ENCODE measurements at places on chromosomes 7 and 10.

DNA sequence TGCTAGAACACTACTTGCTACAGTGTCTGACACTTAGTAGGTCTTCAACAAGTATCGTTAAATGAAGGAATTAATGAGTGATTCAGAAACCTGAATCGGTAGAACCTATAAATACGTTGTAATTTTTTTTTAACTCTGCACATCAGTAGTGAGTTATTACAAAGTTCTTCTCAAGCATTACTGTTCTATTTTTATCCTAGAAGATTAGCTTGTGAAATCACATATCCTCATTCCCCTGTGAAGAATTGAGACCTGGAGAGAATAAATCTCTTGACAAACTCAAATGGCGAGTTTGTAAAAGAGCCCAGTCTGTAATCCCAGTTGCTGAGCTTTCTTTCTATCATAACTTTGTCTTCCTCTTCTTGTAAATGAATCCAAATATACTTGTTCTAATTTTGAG is 34.7 kb downstream of the HYAL4 start:
- DNase-seq = no peak

GRCh38 chr7:129225931-129226572 is 1.2 kb downstream of the AHCYL2 start:
- peak; percentile 52 for DNase-seq

DNA sequence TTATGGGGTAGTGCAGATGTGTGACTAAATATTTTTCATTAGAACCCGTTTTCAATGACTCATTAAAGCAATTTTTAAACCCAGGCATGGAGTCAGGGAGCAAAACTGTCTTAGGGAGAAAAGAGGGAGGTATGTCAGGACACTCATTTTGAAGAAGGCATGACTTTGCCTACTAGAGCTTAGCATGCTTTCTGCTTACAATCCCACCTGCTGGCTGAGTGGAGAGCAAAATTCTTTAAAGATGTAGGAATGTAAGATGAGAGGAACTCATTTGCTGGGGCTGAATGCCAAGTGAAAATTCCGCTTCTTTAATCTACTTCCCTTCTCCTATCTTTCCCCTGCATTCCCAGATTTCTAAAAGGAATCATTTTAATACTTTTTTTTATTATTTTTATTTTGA is 232.6 kb downstream of the GALNT17 start:
- no peak for DNase-seq

GRCh38 chr7:158029509-158029908 is 558.1 kb downstream of the PTPRN2 start:
- peak; percentile 17 for DNase-seq

GRCh38 chr7:155815332-155816191 is 3.3 kb upstream of the SHH start:
- DNase-seq = no peak

DNA sequence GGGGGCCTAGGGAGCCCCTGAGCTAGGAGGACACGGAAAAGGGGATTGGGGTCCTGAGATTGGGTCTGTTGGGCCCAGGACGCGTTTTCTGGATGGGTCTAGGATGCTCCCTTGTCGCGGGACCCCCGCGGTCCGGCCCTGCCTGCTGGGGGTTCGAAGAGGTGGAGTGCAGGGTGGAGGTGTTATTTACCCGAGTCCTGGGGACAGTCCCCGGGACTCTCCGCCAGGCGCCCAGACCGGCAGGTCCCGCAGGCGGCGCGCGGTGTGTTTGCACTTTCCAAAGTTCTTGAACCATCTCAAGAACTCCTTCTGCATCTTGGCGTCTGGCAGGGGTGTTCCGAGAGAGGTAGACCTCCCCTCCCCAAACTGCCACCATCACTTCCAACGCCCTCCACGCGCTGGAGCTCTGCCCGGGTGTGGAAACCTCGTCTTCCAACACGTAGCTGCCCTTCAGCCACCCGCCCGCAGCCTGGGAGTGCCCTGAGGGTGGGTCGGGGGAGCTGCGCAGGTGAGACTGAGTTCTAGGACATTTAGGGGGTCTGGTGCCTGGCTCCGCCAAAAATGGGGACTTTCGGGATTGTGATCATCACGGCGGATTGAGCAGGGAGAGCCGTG is 569 bp downstream of the CAV1 start:
- DNase-seq = peak; percentile 57

GRCh38 chr7:134690016-134690415 is 43.4 kb downstream of the BPGM start:
- DNase-seq = no peak

DNA sequence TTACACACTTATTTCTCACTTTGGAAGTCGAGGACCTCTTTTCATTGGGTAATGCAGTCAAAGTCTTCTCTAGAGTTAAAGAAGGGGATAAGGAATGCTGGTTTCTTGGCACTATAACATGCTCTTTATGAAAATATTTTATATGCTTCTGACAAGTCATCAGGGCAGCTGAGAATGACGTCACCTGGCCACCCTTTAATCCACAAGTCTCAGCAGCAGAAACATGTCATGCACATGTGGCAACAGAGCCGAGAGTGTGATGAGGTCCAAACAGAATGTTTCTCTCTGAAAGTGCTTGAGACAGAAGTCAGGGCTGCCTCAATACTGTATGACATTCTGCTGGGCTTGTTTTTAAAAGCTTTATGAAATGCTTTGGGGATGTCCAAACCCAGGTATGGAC is 63.5 kb upstream of the C10orf90 start:
- DNase-seq = no peak

DNA sequence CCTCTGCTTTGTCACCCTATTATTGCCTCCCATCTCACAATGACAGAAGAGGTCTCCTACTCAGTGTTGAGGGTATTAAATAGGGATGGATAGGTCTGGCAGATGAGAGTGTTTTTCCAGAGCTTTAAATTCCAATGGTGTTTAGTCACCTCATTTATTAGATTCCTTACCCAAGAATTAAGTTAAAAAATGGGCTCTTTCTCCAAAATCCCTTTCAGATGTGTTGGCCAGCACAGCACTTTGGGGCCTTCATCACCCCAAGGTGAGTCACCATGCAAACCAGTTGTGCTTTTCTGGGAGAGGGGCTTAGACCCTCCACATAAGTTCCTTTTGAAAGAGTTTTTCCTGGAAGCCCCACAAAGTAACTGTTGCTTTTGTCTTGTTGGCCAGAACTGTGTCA is 78.4 kb downstream of the CYP26A1 start:
- DNase-seq = no peak

DNA sequence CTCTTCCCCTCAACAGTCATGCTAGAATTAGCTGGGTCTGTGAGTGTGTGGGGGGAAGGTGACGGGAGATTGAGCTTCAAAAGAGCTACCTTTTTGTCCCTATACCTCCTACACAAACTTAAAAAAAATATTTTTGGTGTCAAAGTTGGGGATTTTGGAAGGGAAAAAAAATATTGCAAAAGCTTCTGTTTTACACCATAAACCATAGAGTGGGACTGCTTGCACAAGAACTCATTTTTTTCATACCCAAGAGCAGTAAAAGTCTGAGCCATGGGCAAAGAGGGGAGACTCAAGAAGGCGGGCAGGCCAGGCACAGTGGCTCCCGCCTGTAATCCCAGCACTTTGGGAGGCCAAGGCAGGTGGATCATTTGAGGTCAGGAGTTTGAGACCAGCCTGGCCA is 9.4 kb upstream of the ZDHHC4 start:
- no peak for DNase-seq

GRCh38 chr7:87785368-87785995 is 90.7 kb downstream of the SLC25A40 start:
- no peak for DNase-seq

DNA sequence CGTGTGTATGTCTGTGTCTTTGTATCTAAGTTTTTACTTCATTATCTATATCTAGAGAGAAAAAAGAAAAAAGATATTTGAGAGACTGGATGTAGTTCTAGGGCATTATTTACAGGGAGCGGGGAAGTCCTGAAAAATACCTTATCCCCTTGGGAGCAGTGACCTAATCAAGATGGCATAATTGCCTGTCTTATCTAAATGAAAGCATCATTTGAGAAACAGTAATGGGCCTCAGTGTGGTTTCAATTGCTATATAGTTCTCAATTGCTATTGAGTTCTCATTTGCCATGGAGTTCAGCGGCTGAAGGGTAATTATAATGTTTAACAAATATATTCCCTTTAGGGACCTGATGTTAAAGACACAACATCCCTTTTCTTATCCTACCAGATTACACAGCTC is 216.5 kb downstream of the PLXNA4 start:
- no peak for DNase-seq

- no peak for DNase-seq
These were observed 82.8 kb upstream of the COL13A1 start for GRCh38 chr10:69718951-69719350.

DNA sequence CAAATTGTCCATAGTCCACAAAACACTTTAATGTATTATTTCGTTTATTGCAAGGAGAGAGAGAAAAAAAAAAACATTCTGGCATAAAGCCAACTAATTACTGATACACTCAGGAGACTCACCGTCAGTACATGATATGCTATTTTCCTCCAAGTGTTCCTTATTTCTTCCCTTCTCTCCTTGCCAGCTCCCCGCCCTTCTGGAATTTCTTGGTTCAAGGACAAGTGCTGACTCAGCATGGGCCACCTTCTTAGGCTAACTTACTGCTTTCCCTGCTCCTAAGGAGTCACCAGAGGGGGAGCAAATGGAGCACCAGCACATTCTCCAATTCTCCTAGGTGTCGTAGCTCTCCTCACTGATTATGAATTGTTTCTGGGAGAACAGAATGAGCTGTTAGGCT is 133.8 kb upstream of the HDAC9 start:
- no peak for DNase-seq

DNA sequence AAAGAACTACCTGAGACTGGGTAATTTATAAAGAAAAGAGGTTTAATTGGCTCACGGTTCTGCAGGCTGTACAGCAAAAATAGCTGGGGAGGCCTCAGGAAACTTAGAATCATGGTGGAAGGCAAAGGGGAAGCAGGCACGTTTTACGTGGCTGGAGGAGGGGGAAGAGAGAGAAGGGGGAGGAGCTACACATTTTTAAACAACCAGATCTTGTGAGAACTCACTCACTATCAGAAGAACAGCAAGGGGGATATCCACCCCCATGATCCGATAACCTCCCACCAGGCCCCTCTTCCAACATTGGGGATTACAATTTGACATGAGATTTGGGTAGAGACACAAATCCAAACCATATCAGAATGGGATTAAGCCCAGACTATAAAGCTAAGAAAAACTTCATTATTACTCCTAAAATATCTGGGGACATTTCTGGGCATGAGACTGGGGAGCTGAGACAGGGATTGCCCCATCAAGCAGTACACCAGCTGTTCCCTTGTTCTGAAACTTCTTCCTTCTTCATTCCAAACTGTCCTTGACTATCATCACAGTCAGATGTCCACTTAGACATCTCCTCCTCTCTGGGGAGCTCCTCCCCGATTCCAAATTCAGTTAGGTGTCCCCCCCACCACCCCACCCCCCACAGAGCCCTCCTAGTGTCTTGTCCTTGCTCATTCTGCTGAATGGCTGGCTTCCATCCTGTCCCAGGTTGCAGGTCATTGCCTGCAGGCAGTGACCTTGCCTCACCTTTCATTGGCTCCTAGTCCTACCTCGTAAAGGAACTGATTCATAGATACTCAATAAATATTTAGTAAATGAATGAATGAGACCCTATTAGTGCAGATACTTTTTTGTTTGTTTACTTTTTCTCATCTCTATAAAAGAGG is 132.6 kb downstream of the EVX1 start:
- DNase-seq = no peak

DNA sequence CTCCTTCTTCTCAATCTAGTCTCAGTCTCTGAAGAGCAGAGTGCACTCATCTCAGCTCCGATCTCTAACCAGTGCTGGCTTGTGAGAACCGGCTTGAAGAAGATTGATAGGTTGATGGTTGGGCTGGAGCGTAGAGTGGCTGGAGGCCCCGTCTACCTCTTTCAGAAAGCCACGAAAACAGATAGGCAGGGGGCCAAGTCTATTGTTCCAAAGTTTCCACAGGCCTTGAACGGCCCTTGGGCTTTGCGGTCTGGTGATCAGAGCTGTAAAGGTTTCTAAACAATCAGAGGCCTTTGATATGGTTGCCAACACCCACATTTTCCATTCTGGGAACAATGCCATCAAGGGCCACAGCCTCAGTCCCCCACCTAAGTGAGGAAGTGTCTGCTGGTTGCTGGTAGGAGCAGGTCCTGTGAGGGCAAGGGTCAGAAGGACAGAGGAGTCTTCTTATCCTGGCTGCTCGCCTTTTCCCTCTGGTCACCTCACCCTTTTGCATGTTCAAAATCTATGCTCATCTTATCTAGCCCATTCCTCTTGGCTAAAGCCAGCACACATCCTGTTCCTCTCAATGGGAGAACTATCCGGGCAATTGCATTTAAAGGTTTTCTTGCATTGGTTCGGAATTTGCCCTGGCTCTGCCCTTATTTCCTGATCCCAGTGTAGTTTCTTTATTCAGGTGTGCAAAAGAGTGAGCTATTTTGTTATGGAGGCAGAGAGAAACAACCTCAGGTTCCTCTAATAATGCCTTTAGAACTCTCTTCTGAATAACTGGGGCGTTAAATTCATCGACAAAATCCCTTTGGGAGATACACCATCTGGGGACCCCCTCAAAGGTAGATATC is 70.3 kb upstream of the KMT2E start:
- DNase-seq = no peak

DNA sequence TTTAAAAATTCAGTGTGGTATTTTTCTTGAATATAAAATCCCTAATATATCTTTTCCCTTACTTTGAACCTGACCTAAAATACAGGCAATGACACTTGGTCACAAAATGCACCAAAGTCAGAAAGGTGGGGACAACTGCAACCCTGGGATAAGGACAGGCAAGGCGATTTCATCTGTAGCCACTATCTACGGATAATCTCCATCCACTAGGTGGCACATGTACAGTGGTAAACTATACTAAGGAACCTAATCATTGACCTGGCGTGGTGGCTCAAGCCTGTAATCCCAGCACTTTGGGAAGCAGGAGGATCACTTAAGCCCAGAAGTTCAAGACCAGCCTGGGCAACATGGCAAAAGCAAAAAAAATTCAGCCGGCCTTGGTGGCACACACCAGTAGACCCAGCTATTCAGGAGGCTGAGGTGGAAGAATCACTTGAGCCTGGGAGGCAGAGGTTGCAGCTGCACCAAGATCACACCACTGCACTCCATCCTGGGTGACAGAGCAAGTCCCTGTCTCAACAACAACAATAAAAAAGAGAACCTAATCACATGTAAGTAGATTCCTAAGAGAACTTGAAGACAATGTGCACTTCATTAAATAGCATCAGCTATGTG is 98.9 kb downstream of the KMT2C start:
- DNase-seq = peak; percentile 53

DNA sequence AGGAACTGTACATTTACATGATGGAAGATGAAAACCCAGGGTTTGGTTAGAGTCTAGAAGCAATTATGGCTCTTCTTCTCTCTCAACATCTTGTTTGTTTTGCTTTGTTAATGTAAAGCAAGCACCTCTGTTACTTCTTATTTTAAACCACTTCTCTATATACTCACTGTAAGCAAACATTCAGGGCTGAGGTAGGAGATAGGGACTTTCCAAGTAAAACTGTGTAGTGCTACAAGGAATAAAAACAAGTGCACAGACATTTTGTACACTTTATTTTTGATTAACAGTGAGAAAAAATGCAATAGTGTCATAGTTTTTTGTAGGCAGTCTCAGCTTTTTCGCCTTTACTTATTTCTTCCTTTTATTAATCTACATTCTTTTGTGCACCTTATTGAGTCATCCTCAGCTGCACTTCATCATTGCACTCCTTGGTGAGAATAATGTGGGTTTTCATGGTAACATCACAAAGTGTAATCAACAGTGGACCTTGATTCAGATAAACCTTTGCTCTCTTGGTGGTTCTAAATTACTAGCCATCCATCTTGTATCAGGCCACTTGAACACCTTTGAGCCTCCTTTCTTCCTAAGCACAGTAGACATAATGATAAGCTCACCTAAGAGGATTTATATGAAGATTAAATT is 52.9 kb downstream of the ELMO1 start:
- DNase-seq = no peak
